ENCODE measurements at places on chromosomes 5 and 9.

DNA sequence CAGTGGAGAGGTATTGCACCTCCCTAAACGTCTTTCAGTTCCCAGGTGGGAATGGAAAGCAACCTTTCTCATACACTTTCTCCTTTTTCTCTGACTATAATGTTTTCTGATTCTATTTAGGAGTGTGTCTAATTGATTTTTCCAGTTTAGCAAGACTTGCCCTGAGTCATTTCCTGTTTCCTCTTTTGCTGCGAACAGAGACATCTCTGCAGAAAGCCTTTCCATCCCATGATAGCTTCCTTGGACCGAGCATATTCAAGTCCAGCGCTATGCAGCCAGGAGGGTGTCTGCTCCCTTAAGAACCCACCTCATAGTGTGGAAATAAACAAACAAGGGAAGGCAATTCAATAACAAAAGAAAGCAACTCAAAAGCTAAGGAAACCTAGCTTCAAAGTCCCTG, 60.0 kb upstream of the CDH6 start:
- DNase-seq: no peak

DNA sequence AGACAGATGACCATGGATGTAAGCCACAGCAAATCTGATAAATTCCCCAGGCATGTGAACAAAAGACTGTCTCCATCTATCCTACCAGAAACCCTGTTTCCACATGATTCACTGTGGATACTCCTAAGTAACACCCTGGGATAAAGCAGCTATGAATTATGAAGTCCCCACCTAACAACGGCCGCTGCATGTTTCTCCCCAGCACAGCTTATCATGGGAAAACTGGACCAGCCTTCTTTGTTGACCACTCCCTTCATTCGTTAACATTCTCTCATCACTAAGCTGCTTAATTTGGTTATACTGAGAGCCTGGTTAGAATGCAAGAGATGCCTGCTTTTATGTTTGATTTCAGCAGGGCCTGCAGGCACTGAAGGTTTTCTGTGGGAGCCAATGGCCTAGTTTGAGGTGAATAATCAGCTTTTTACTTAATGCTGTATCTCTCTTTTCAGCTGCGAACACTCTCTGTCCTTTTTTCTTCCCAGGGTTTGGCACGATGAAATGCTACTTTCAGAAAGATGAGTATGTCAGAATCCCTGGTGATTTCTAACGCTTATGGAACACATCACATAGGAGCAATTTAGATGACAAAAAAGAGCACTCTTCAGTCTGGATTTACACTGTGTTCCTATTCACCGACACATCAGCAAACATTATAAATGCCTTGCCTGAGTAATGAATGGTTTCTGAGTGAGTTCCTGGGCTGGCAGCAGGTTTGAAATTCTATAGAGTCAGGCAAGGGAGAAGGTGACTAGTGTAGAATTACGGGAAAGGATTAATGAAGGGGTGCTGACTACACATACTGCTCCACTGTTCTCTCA, 318.4 kb upstream of the ZNF608 start:
- DNase-seq: no peak

- DNase-seq: no peak
These were observed 141.8 kb downstream of the BRINP1 start for GRCh38 chr9:119227422-119227821.

DNA sequence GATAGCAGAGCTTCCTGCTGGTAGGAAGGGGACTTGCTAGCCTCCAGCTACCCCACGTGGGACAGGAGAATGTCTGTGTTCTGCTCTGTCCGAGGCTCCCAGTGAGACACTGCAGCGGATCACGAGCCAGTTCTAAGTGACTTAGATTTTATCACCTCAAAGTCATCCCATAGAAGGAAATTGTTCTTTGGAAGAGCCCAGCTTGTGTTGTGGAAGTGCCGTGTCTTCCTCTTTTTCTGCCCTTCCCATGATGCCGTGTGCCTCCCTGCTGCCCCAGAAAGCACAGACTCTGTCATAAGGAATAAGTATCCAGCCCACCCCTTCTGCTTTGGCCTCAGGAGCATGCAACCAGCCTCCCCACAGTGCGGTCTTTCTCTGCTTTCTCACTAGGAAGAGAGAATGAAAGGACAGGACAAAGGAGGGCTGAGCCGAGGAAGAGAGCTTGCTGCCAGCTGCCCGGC, 35.6 kb downstream of the RUFY1 start:
- no peak for DNase-seq

- no peak for DNase-seq
These were observed 350.1 kb downstream of the GLIS3 start for GRCh38 chr9:3949744-3950143.

GRCh38 chr5:31066655-31067328, 126.7 kb upstream of the CDH6 start:
- DNase-seq: no peak

GRCh38 chr5:91670122-91670521, 287.0 kb upstream of the ARRDC3 start:
- no peak for DNase-seq

GRCh38 chr9:108956022-108956630, 21.9 kb downstream of the ABITRAM start:
- no peak for DNase-seq

DNA sequence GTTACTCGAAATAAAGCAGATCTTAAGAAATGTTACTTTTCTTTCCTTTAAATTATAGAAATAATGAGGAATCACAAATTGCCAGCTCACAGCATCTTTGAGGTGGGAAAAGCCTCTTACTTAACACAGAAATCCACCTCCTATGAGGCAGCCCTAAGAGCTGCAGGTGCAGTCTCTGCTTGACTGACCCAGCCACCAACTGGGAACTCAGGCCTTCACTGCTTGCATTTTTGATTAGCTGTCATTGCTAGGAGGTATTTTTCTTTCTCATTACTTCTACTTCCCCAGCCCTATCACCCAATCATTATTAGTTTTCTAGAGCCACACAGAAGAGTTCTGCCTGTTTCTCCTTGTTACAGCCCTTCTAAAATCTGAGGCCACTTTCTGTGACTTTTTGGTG, 416.5 kb upstream of the KLF4 start:
- no peak for DNase-seq

DNA sequence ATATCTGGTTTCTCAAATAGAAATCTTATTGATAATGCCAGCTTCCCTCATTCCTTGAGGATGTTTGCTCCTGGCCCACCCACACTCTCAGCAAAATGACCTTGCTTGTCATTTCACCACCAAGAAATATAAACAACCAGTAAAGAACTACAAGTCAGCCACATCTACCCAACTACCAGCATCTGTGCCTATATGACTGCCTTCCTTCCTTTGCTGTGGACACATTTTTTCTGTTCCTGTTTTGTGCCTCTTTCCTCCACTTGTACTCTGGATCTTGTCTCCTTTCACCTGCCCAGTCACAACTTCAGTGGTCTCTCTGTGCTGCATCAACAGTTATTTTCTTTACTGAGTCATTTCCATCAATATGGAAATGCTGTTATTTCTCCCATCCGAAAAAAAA, 20.3 kb downstream of the KIF2A start:
- no peak for DNase-seq

- DNase-seq: no peak
These were observed 4.7 kb upstream of the TOR2A start for GRCh38 chr9:127739614-127740330.

DNA sequence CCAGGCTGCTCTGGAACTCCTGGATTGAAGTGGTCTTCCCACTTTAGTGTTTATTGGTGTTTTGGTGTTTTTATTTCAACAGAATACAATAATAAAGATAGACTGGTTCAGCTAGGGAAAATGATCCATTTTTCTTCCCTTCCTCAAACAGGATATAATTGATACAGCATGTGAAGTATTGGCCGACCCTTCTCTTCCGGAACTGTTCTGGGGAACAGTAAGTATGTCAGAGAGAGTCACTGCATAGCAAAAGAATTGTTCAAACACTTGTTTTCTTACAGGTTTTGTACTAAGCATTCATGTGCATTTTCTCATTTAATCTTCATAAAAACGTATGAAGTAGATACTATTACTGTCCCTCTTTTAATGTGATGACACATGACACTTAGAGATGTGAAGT, 31.6 kb downstream of the NUP188 start:
- no peak for DNase-seq

DNA sequence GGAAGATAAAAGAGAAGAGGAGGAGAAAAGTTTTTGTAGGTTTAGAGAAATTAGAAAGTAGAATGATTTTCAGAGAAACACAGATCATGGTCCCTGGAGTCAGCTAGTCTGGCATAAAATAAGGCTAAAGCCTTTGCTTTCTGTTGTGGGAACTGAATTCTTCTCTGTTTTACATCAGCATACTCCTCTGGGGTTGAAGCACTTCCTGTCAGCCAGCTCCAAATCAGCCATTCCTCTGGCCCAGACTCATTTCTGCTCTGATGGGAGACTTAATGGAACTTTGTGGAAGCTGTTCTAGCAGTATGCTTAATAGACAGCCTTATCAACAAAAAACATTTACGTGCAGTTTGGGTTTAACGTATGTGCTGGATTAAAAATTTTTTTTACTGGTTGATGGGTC, 143.2 kb downstream of the HMHB1 start:
- DNase-seq: no peak

GRCh38 chr5:176631383-176632200, 1.1 kb downstream of the EIF4E1B start:
- no peak for DNase-seq

DNA sequence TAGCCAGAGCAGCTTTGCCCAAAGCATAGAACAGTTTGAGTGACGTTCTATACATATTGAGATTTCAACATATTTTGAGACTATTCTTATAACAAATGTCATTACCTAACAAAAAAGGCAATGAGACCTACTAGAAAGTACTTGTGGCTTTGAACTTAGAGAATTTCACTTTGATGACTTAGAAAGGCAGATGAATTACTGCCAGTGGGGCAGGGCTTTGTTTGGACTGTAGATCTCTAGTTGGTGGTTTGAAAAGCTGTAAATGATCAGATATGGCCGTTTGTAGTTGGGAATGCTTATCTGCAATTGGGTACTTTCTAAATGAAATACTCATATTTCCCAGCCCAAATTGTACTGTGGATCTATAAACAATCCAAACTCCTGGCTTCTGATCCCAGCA, 28.1 kb downstream of the SOX30 start:
- DNase-seq: no peak

GRCh38 chr5:135238622-135239452, 160.2 kb downstream of the MACROH2A1 start:
- no peak for DNase-seq

GRCh38 chr5:134606726-134607125, 25.9 kb downstream of the SAR1B start:
- no peak for DNase-seq

- no peak for DNase-seq
These were observed 16.7 kb upstream of the SLC25A51 start for GRCh38 chr9:37920471-37921167.

DNA sequence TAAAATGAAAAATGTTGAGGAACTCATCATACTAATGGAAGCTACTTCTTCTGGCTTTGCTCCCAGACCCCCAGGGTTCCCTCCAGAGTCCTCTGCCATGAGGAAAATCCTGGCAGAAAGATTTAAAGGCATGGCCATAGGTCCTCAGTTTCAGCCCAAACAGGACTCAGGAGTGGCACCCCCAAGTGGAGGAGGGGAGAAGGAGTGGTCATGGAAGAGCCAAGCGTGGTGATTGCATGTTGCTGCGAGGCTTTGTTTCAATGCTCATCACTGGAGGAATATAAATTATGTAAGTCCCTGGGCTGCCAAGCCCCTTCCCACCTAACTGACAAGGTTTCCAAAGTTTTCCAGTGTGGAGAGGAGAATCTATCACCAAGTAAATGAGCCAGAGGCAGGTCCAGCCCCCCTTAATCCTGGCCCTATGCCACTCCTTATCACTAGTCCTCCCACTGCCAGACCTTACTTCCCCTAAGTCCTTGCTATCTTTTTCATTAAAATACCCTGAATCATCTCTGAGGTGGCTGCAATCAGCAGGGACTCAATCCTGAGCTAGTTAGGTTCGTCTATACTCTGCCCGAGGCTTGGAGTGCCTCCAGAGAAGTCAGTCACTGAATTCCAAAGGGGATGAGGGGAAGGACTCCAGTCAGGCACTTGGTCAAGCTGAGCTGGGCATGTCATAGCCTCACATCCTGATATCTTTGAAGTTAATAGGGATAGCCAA, 70.7 kb upstream of the TAF1L start:
- DNase-seq: no peak

- DNase-seq: no peak
These were observed 14.4 kb downstream of the TBC1D9B start for GRCh38 chr5:179893076-179893957.

DNA sequence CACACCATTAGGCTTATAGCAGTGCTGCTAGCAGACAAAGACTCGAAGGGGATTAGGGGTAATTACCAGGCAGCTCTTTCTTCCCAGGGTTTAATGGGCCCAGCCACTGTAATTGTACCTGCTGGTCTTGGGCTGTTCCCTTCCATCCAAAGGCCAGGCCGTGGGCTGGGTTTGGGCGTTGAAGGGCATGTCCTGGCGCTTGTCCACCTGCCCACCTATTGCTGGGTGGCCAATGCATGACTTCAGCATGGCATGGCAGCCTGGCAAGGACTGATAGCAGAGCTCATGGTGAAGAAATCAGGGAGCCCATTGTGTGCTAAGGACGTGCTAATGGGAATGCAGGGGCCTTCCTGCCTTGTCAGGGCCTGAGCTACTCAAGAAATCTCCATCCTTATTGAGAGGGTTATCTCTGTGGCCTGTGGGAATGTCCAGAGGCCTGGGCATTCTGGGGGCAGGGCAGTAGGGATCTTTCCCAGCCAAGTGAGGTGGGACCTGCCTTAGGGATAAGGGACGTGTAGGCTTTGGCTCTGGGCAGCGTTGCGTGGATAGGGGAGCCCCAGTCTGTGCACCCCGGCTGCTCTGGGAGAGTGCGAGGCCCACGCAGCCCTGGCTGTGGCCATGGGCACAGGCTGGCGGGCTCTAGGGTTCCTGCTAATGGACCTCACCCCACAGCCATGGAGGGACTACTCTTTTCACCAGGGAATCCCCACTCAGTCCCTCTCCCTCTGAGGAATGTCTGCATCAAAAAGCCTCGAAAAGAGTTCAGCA, 116.1 kb upstream of the PITX1 start:
- DNase-seq: peak; percentile 44

GRCh38 chr9:126443144-126443543, 116.5 kb downstream of the MVB12B start:
- DNase-seq: peak; percentile 11

DNA sequence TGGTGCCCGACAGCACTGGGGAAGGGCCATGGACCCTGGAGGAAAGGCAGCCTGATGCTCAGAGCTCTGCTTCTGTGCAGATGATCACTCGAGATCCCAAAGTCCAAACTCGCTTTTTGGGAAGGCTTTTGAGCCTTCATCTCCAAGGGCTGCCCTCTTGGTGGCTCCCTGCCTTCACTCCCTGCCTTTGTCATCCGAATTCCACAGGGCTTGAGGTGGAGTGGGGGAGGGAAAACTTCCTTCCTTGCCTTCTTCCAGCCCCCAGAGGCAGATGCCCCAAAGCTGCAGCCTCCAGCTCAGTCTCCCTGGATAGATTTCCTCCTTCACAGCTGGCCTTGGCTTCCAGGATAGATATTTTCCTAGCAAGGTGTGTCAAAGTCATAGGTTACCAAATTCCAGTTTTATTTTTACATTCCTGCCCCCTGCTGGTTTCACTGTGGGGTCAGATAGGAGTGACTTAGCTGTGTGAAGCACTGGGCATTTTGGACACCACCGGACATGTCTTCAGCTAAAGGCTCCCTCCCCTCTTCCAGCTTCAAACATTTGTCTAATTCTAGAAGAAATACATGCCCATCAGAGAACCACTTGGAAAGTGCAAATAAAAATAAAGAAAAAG, 268.2 kb downstream of the HSPA4 start:
- no peak for DNase-seq

GRCh38 chr9:119052339-119053030, 316.8 kb downstream of the BRINP1 start:
- no peak for DNase-seq
